ENCODE measurements at places on chromosomes 1 and 21. TPM values are rescaled to one million over a fixed set of nuclear protein-coding genes. Genes with fewer than 3 reads are reported as not detected.

The LRIG2 gene
- total RNA-seq: 14.1 TPM

- H3K36me3 ChIP-seq: no peaks in the 10 kb centered on the region
- no peaks in the 10 kb centered on the region for H3K27me3 ChIP-seq
- H3K27ac ChIP-seq: no peak overlapping the region
- no peak overlapping the region for H3K4me3 ChIP-seq
- no peaks in the 10 kb centered on the region for H3K4me1 ChIP-seq
- DNase-seq: no peak
Observed at GRCh38 chr1:239276051-239276450, 110.3 kb upstream of the CHRM3 start.

The SPATA21 gene
- not detected for total RNA-seq

- no peaks in the 10 kb centered on the region for H3K27me3 ChIP-seq
- H3K4me1 ChIP-seq: no peaks in the 10 kb centered on the region
- H3K27ac ChIP-seq: no peak overlapping the region
- H3K36me3 ChIP-seq: no peaks in the 10 kb centered on the region
- no peak overlapping the region for H3K4me3 ChIP-seq
Observed at GRCh38 chr1:199129247-199129646, 490.4 kb downstream of the PTPRC start.

- H3K36me3 ChIP-seq: no peaks in the 10 kb centered on the region
- H3K4me1 ChIP-seq: peaks cover 37% of the 10 kb centered on the region
- peaks cover 72% of the 10 kb centered on the region for H3K27me3 ChIP-seq
- H3K4me3 ChIP-seq: peak overlapping the region; percentile 15
Observed at GRCh38 chr1:47440599-47441081, 2.8 kb downstream of the FOXD2 start.

The ECM1 gene
- total RNA-seq: 23.8 TPM

- H3K4me1 ChIP-seq: no peaks in the 10 kb centered on the region
- H3K4me3 ChIP-seq: no peak overlapping the region
- H3K36me3 ChIP-seq: no peaks in the 10 kb centered on the region
- DNase-seq: no peak
Observed at GRCh38 chr21:36928960-36929359, 37.5 kb downstream of the HLCS start.

The MAP3K21 gene
- total RNA-seq: 0.81 TPM

DNA sequence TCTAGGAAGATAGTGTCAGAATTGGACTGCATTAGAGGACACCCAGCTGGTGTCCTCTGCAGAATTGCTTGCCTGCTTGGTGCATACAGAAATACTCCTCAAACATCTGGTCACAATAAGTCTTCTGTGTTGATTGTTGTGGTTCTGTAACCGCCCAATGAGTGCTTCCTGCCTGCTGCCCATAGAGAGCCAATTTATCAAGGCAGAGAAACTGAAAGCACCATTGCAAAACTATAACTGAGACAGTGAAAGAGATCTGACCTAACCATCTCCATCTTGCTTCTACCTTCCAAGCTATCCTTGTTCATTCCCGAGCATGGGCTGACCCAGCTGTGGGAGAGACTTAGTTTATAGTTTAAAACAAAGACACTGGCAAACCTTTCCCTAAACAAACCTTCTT, 462.4 kb upstream of the RGS18 start:
- H3K4me1 ChIP-seq: no peaks in the 10 kb centered on the region
- no peak overlapping the region for H3K27ac ChIP-seq
- no peaks in the 10 kb centered on the region for H3K36me3 ChIP-seq
- DNase-seq: no peak
- H3K4me3 ChIP-seq: no peak overlapping the region

- no peak for DNase-seq
- peak overlapping the region; percentile 88 for H3K27ac ChIP-seq
- H3K4me1 ChIP-seq: peaks cover 49% of the 10 kb centered on the region
- peak overlapping the region; percentile 62 for H3K4me3 ChIP-seq
Observed at GRCh38 chr1:37994886-37995566, 5.2 kb upstream of the SF3A3 start.

DNA sequence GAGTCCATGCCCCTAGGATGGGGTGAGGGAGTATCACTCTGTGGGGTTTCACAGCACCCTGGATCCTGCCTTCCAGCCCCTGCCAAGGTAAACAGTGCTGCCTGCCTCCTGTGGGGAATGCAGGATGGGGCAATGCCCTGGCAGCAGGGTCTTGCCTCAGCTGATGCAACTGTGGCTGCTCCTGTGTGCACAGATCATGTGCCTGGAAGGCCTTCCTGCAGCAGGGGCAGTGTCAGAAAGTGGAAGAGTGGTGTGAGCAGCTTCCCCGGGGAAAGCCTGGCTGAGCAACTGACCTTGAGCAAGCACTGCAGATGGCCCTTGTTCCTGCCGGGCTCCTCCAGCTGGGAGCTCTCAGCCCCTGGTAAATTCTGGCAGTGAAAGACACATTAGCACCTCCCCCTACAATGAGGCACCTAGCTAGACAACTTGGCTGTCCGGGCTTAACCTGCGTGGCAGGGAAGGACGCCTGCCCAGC, 9.9 kb downstream of the TOR3A start:
- no peaks in the 10 kb centered on the region for H3K27me3 ChIP-seq
- peaks cover 18% of the 10 kb centered on the region for H3K4me1 ChIP-seq
- H3K4me3 ChIP-seq: no peak overlapping the region
- peak; percentile 88 for DNase-seq
- peaks cover 20% of the 10 kb centered on the region for H3K36me3 ChIP-seq
- peak overlapping the region; percentile 41 for H3K27ac ChIP-seq

- H3K36me3 ChIP-seq: no peaks in the 10 kb centered on the region
- no peaks in the 10 kb centered on the region for H3K4me1 ChIP-seq
- no peaks in the 10 kb centered on the region for H3K27me3 ChIP-seq
- peak overlapping the region; percentile 37 for H3K27ac ChIP-seq
- no peak overlapping the region for H3K4me3 ChIP-seq
- DNase-seq: peak; percentile 83
Observed at GRCh38 chr21:31201548-31201947, 142.5 kb downstream of the TIAM1 start.

DNA sequence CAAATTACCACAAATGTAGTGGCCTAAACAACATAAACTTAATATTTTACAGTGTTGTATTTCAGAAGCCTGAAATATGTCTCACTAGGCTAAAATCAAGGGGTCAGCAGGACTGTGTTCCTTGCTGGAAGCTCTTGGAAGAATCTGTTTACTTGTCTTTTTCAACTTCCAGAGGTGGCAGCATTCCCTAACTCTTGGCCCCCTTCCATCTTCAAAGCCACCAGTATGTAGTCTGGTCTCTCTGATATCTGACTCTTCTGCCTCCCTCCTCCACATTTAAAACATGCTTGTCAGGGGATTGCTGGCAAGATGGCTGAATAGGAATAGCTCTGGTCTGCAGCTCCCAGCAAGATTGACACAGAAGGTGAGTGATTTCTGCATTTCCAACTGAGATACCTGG, 567.5 kb downstream of the PLA2G4A start:
- no peak overlapping the region for H3K4me3 ChIP-seq
- DNase-seq: no peak
- H3K4me1 ChIP-seq: no peaks in the 10 kb centered on the region

DNA sequence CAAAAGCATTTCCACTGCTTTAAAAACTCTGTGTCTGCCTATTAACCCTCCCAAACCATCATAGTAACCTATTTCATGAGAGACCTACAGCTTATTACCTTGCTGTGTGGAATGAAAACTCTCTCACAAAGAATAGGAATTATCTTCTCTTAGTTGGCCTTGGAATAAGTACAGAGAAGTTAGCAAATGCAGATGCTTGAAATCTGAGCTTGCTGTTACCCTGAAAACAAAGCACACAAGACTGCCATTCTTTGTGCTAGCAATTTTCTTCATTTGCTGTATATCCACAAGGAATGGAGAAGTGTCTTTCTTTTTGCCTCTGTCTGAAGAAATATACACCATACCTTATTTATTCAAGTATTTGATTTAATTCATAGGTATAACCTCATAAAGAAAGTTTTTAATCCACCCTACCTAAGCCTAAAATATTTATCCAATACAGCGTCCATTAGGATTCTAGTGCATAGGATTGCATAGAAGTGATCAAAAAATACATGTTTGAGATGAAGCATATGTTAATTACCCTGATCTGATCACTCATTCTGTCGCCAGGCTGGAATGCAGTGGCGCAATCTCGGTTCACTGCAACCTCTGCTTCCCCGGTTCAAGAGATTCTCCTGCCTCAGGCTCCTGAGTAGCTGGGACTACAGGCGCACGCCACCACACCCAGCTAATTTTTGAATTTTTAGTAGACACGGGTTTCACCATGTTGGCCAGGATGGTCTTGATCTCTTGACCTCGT, 451.1 kb downstream of the LTN1 start:
- H3K4me1 ChIP-seq: no peaks in the 10 kb centered on the region
- DNase-seq: no peak
- H3K27ac ChIP-seq: no peak overlapping the region
- no peaks in the 10 kb centered on the region for H3K27me3 ChIP-seq

- H3K27me3 ChIP-seq: no peaks in the 10 kb centered on the region
- H3K4me3 ChIP-seq: no peak overlapping the region
- DNase-seq: no peak
- H3K36me3 ChIP-seq: no peaks in the 10 kb centered on the region
Observed at GRCh38 chr1:74343216-74343615, 108.0 kb downstream of the TNNI3K start.

- H3K4me3 ChIP-seq: no peak overlapping the region
- H3K4me1 ChIP-seq: peaks cover 27% of the 10 kb centered on the region
- H3K27me3 ChIP-seq: no peaks in the 10 kb centered on the region
- H3K36me3 ChIP-seq: no peaks in the 10 kb centered on the region
- DNase-seq: no peak
- no peak overlapping the region for H3K27ac ChIP-seq
Observed at GRCh38 chr1:200369131-200369530, 40.7 kb downstream of the ZNF281 start.

GRCh38 chr1:27713139-27713725, 12.5 kb upstream of the FAM76A start:
- no peaks in the 10 kb centered on the region for H3K36me3 ChIP-seq
- no peak for DNase-seq
- no peaks in the 10 kb centered on the region for H3K4me1 ChIP-seq
- H3K4me3 ChIP-seq: no peak overlapping the region
- H3K27ac ChIP-seq: no peak overlapping the region

DNA sequence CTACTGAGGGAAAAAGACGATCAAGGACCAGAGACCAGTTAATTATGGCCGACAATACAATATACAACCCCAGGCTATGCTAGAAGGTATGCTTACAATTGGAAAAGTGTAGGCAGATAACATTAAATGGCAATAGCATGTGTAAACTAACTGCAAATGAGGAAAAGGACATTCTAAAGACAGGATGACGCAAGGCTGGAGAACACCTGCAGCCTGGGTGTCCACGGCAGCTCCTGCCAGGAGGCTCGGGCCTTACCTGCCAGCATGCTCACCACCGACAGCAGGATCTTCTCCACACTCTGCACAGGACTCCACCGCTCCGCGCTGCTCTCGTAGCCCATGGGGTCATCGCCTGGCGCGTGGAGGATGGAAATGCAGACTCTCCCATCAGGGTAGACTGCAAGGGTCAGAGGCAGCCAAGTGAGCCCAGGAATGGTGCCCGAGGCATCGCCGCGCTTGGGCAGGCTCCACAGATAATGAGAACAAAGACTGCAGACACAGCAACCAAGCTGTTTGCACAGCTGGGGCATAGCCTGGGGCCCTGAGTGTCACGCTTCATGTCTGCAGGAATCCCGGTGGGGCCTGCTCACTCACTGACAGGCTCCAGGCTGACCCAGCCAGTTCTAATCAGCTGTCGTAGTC, 28.2 kb downstream of the UBE2G2 start:
- H3K36me3 ChIP-seq: peaks cover 17% of the 10 kb centered on the region
- no peak for DNase-seq
- no peaks in the 10 kb centered on the region for H3K27me3 ChIP-seq
- no peaks in the 10 kb centered on the region for H3K4me1 ChIP-seq

DNA sequence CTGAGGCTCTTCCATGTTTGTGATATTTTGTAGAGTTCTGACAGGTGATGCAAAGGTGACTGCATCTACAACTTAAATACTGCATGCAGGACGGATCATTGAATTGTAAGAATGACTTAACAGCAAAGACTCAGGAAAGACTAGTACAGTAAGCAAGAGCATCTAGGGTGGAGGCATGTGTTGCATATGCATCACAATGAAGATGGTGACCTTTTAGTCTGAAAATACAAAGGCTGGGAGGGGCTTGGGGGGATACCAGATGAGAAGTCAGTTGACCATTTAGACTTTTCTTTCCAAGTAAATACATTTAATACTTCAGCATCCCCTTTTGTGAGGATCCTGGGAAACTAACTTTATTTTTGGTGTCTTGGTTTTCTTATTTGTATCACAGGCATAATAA, 145.5 kb downstream of the NUF2 start:
- H3K4me1 ChIP-seq: peaks cover 3% of the 10 kb centered on the region
- DNase-seq: no peak

- H3K27ac ChIP-seq: no peak overlapping the region
- no peaks in the 10 kb centered on the region for H3K4me1 ChIP-seq
- DNase-seq: no peak
- H3K27me3 ChIP-seq: no peaks in the 10 kb centered on the region
- H3K36me3 ChIP-seq: no peaks in the 10 kb centered on the region
Observed at GRCh38 chr1:78339490-78339889, 151.3 kb upstream of the PTGFR start.

DNA sequence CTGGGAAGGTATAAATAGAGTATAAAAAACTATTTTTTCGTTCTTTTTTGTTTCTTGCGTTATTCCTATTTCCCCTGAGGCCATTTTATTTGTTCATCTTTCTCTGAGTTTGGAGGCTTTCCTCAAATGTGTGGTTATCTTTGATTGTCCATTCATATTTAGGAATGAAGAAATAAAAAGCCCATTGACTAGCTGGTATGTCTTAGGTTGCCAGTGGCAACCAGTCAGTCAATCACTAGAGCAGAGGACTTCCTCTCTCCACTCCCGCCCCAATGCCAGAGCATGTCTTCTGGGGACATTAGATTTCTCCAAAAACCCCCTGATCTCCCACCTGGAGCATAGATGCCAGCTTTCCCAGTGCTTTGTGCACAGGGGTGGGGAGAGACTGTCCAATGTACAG, 20.7 kb upstream of the FOXE3 start:
- no peak for DNase-seq
- no peaks in the 10 kb centered on the region for H3K4me1 ChIP-seq
- no peak overlapping the region for H3K27ac ChIP-seq
- no peak overlapping the region for H3K4me3 ChIP-seq

Measured in sigmoid colon (tissue), 7 donors.